ENCODE measurements at places on chromosomes 1 and 21.

DNA sequence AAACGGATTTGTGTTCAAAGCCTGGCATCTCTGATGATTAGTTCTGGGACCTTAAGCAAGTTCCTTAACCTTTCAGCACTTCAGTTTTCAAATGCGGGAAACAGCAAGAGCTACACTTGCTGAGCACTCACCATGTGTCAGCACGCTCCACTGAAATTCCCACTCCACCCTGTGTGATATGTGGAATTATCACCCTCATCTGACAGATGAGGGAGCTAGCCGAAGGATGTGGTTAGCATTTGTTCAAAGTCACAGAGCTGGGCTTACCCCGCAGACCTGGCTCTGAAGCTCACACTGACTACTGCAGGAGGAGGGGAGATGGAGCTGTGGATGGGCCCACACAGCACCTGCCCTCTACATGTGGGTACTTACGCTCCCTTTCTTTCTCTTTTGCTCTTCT is 29.1 kb downstream of the IL12RB2 start:
- no peak for DNase-seq

DNA sequence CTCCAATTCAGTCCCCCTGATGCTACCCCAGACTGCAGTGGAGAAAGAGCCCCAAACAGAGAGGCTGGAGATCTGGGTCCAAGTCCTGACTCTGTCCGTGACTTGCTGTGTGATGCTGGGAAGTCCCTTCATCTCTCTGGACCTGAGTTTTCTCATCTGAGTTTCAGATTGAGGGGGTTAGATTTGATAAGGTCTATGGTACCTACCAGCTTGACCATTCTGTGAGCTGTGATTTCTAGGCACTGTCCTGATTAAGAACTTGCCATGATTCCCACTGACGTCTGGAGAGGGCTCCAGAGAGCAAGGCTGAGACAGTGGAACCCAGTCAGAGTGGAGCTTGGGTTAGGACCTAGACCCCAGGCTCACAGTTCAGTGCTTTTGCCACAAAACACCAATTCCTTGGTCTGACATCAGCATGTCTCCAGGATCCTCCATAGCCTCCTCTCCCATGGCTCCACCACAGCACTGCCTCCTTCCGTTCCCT is 43.8 kb upstream of the DMBX1 start:
- DNase-seq, result no peak

DNA sequence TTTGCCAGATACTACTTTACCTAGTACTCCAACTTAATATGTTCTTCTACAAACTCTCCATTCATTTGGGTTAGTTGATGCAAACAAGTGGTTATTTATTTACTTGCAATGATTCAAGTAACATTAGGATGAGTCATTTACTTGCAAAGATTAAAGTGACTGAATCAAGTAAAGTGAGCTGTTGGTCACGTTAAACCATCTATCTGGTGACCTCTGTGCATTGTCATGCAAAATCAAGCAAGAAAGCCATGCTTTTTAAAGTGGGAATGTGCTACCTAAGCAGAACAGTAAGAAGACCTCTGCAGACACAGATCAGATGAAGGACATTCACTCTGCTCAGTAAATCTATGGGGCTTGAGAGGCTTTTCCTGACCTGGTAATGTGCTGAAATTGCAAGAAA is 254.7 kb downstream of the LRRIQ3 start:
- DNase-seq, result no peak

- no peak for DNase-seq
These were observed 442 bp upstream of the PPP1R12B start for GRCh38 chr1:202348005-202348508.

- DNase-seq, result no peak
These were observed 432 bp upstream of the SIM2 start for GRCh38 chr21:36698385-36698980.

- DNase-seq, result no peak
These were observed 308.5 kb downstream of the NTNG1 start for GRCh38 chr1:107449326-107449725.

GRCh38 chr1:9871021-9871420 is 39.0 kb downstream of the CTNNBIP1 start:
- DNase-seq, result no peak

GRCh38 chr1:40914927-40915569 is 52.9 kb upstream of the CITED4 start:
- DNase-seq, result no peak

DNA sequence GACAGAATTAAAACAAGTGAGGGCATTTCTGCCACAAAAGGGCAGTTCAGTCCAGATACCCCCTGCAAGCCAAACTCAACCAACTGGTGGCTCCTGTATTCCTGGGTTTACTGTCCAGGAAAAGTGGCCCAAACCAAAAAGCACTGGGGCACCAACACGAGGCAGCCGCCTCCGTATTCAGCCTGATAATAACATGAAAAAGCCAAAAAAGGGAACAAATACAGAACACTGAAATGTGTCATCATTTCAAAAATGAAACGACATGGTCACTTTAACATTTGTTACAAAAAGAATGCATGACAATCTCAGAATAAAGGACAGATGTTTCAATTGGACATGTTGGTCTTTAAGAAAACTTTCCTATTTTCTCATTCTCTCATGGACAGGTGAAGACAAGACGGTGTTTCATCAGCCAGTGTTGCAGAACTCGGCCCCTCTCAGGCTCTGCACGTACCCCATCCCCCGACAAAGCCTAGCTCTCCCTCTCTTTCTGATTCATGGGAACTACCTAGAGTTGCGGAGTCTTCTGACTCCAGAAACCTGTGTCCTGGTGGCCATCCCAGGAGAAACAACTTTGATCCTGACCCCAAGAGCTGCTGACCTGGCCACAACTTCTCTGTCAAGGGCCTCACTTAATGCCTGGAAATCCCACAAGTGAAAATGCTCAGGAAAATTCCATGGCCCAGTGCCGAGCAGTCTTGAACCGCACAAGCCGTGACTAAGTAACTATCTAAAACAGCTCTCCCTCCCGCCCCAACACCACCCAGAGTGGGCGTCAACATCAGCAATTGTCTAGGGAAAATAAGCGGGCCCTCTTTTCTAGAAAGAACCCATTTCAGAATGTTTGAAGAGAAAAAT is 27.1 kb downstream of the ZBTB17 start:
- no peak for DNase-seq

DNA sequence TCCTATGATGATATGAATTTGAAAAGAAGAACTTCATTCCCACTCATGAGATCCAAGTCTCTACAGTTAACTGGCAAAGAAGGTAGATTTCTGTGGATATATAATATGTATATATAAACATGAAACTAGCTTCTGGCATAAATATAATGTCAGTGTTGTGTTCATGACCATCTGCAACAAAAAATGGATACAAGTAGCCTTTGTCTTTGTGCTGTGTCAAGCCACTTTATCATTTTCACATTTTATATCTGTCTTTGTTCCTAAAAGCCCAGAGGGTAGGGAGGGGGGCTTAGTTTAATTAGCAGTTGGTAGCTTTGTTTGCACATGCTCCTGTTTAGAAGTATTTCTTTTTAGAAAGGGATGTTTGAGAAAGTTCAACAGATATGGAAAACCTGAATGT is 56.2 kb upstream of the FASLG start:
- no peak for DNase-seq

- DNase-seq, result no peak
These were observed 876 bp downstream of the ALDH9A1 start for GRCh38 chr1:165697491-165697880.

DNA sequence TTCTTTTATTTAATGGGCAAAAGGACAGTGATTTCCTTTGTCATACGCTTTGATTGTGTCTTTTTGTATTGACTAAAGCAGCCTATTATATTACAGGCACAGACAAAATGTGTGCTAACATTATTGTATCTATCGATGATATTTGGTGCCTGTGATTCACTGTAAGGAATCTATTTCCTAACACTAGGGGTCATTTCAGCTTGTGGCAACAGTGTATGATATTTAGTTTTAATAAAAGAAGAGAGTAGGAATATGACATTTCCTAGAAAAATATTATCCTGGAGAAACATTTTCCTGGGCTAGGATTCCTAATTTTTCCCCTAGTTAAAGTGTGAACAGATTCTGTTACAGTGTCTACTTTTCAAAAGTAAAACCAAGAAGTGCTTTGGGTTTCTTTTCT is 42.8 kb downstream of the TYW3 start:
- DNase-seq, result no peak

- DNase-seq, result no peak
These were observed 601 bp downstream of the UBE2G2 start for GRCh38 chr21:44800971-44801467.

All from NCI-H2171 (cell line).